Bronchial epithelial cell (primary cell): ENCODE measurements at places on chromosomes 6 and 20.

- DNase-seq: peak; percentile 81
These were observed 21.7 kb downstream of the ELOVL5 start for GRCh38 chr6:53327017-53327395.

DNA sequence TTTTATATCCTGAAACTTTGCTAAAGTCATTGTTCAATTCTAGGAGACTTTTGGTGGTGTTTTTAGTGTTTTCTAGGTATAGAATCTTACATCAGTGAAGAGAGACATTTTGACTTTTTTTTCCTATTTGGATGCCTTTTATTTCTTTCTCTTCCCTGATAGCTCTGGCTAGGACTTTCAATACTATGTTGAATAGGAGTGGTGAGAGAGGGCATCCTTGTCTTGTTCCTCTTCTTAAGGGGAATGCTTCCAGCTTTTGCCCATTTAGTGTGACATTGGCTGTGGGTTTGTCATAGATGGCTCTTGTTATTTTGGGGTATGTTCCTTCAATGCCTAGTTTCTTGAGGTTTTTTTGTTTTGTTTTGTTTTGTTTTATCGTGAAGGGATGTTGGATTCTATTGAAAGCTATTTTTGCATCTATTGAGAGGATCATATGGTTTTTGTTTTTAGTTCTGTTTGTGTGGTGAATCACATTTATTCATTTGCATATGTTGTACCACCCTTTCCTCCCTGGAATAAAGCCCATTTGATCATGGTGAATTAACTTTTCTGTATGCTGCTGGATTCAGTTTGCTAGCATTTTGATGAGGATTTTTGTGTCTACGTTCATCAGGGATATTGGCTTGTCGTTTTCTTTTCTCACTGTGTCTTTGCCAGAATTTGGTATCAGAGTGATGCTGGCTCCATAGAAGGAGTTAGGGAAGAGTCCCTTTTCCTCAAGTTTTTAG lies 540.1 kb upstream of the FLRT3 start:
- no peak for DNase-seq

DNA sequence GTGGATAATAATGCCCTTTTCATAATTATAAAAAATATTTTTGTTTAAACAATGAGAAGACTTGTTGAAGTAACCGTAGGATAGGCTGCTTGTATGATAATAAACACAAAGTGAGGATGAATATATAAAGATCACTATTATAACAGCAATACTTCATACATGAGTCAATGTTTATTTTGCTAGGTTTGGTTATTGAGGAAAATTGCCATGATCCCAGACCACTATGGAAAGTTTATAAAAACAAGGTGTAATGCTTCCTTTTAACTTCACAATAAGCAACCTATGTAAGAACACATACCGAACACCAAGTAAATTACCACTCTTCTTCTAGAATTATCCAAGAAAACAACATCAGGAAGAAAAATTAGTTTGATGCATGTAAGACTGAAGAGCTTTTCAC lies 495.3 kb upstream of the RNF217 start:
- peak; percentile 8 for DNase-seq

DNA sequence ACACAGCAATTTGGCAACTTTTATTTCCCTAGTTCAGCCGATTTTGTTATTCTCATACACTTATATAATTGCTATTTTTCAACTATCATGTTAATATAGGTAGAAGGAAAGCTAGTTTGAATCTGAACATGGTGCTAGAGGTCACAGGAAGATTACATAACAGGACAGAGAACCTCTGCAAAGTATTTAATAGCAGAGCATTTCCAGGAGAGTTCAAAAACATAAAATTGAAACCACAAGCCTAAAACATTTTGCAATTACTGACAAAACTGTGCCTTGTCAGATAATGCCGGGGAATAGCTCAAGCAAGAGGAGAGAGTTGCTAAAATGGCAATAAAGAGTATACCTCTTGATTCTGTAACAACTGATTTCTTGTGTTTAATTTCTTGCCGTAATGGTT lies 70.8 kb downstream of the TFAP2B start:
- no peak for DNase-seq

- DNase-seq: no peak
These were observed 611.2 kb downstream of the UTRN start for GRCh38 chr6:144896289-144896688.

- DNase-seq: peak; percentile 83
These were observed 31.9 kb upstream of the PRELID3B start for GRCh38 chr20:59074456-59074855.

DNA sequence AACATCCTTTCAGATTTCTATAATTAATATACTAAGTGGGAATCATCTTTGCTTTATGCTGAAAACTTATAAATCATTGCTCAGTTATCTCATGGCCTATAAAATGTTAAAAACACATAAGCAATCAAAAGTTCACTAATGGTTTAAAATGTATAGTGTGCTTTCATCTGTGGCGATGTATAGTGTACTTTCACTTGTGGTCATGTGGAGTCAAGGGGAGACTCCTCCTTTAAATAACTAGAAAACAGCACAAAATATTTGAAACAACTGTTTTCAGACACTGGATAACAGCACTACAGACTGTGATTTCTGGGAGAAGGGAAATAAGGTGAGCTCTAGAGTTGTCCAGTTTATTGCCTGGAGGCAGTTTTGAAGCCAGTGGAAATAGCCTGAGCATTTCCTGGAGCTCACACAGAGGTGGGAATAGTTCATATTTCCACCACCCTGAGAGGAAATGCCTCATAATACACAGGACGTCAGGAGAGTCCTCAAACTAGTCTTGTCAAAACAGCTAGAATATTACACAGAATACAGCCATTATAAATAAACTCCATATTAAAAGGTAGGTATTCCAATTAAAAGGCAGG lies 89.4 kb downstream of the CEP162 start:
- peak; percentile 52 for DNase-seq

GRCh38 chr6:51613558-51613957 lies 473.9 kb downstream of the PKHD1 start:
- peak; percentile 43 for DNase-seq

- no peak for DNase-seq
These were observed 103.0 kb downstream of the PSMB1 start for GRCh38 chr6:170449835-170450753.

GRCh38 chr6:49815166-49815565 lies 28.1 kb upstream of the PGK2 start:
- DNase-seq: no peak

DNA sequence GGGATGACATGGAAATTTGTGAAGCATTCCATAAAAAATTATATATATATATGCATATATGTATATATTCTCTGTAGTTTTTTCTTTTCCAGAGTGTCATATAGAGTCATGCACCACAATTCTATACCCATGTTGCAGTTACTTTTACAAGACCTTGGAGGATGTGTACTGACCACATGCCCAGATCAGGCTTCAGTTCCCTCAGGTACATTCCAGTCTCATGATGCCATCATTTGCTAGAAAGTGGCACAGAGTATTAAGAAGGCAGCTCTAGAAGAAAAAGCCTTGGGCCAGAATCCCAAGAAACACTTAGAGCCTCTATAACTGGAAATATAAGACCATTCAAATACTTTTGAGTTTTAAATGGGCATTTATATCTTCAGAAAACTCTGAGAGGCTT lies 685.5 kb upstream of the FLRT3 start:
- DNase-seq: peak; percentile 70
